ENCODE measurements at places on chromosomes 5 and 9.

DNA sequence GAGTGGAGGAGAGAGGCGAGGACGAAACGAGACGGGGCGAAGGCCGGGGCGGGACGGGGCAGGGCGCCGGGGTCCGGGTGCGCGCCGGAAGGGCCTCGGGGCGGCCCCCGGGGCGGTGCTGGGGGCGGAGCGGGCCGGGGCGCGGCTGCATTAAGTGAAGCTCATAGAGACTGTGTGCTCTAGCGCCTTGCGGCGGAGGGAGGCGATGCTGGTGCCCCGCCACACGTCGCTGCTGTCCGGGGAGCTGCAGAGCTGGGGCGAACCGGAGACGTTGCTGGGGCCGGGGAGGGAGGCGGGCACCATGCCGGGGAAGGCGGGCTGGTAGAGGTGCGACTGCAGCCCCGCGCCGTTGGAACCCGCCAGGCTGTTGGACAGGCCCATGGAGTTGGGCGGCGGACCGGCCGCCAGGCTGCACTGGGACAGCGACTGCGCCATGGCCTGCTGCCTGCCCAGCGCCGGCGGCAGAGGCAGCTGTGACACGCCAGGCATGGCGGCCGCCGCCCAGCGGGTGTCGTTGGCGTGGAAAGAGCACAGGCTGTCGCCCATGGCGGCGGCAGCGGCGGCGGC lies 8.3 kb downstream of the OTP start:
- no peak for DNase-seq

- DNase-seq, result no peak
These were observed 299.6 kb downstream of the FGF10 start for GRCh38 chr5:44089424-44090144.

DNA sequence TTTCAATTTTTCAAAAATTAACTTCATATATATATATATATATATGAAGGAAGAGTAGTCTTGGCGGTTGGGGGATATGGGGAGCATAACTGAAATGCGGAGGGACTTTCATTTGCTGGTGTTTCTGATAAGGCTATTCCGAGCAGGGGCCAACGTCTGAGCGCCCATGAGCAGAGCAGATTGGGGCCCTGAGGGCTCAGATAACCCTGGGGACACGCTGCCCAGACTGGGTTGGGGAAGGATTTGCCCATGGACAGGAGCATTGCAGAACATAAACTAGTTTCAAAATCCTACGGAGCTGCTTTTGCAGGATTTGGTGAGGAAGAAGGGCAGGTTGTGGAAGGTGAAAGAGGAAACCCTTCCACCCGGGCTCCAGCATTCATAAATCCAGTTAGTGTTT lies 240.2 kb downstream of the IRX1 start:
- no peak for DNase-seq

DNA sequence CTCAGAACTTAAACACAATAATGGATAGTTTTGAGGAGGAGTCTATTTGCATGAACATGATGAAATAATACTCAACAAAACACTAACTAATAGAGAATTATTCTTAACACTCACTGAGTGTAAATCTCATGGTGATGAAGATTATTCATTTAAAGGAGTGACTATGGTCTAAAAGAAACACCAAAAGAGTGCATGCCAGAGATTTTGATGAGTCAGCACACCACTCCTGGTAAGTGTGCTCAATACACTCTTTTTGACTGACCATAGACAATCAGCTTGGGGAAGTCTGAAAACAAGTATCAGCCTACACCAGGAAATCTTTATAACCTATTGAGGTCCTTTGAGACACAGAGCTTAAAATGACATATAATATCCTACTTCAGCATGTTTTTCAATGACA lies 6.8 kb upstream of the FST start:
- no peak for DNase-seq

- DNase-seq, result no peak
These were observed 74.5 kb downstream of the MAPKAP1 start for GRCh38 chr9:125632321-125633115.

DNA sequence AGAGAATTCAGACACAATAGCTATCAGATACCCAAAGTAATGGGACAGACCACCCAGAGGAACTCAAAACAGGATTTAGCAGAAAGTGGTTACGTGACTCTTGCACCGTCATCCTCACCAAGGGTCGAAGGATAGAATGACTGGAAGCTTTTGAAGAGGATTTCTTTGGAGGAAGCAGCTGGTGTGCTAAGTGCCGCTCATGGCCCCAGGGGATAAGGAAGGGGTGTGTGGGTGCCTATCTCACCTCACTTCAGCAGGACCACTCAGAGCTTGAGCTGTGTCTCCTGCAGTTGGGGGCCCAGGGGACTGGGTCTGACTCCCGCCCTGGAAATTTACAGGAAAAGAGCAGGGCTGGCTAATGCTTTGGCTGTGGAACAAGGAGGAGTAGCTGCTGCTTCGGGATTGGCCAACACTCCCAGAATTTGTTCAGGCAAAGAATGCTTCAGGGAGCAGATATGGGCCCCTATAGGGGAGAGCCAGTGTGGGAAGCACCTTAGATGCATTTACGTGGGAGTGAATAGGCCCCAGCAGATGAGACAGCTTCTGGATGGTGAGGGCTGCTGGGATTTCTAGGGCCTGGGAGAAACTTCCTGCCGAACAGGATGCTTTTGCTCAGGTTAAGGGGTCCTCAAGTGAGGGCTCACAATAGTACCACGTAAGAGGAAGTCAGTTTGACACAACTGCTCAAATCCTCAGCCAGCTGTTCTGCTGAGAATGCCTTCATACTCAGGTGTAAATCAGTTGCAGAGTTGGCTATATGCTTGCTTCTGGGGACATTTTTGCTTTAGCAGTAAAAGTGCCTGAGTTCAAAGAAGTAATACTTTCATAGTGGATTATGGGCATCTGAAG lies 29.1 kb upstream of the TOMM5 start:
- DNase-seq, result no peak

- DNase-seq, result no peak
These were observed 30.7 kb downstream of the RAI14 start for GRCh38 chr5:34686762-34687268.

DNA sequence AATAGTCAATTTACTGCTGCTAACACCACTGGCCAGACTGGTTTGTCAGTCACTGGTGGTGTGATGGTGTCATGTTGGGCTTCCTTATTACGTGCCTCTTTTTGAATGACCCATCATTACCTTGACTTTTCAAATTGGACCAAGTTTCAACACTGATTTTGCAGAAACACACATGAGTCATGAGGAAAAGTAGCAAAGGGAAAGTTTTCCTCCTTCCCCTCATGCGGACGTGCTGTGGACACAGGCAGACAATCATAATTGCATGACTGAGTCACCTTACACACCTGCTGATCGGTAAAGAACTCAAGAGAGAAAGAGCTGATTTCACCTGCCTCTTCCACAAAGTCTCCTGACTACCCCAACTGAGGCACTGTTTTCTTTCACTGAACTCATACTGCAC lies 324.5 kb downstream of the ARRDC3 start:
- no peak for DNase-seq

DNA sequence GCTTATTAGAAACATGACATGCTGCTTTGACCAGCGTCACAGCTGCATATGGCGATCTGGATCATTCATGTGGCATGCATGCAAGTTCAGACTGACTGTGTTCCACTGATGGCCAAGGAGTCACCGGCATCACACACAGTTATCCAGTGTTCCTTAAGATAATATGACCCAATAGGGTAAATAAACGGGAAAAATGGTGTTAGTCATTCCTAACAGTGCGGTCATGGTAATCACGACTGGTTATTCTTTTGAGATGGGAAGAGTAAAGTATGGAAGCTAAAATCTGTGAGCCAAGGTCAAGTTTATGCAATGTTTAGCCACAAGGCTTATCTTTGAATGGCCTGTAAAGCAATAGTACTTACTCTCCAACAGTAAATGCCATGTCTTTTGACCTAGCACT lies 29.3 kb upstream of the LVRN start:
- no peak for DNase-seq

GRCh38 chr9:83583151-83584014 lies 39.6 kb upstream of the IDNK start:
- DNase-seq, result no peak

- no peak for DNase-seq
These were observed 32.4 kb upstream of the CYFIP2 start for GRCh38 chr5:157233515-157233914.

GRCh38 chr9:135224921-135225541 lies 137.6 kb downstream of the OLFM1 start:
- no peak for DNase-seq

DNA sequence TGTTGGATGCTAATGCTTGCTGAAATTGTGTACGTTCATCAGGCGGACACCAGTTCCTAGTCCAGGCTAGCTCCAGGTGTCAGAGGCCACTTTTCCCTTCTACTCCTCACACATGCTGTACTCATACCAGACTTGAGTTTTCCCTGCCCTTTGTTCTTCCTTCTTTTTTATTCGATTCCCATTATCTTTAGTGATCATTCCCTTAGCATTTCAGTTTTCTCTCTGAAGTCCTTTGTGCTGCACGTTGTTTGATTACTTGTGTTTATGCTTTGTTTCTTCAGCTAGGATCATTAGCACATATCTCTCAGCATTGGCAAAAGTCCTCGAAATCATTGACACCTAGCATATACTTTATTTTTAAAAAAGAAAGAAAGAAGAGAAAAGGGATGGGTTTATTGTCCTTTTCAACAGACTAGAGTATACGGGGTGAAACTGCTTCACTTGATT lies 409 bp upstream of the COX7C start:
- DNase-seq, result no peak

- no peak for DNase-seq
These were observed 67.8 kb downstream of the FGF1 start for GRCh38 chr5:142618130-142618523.

- no peak for DNase-seq
These were observed 11.2 kb upstream of the RIC1 start for GRCh38 chr9:5617749-5618148.

GRCh38 chr9:110244616-110245015 lies 11.7 kb downstream of the TXN start:
- no peak for DNase-seq

DNA sequence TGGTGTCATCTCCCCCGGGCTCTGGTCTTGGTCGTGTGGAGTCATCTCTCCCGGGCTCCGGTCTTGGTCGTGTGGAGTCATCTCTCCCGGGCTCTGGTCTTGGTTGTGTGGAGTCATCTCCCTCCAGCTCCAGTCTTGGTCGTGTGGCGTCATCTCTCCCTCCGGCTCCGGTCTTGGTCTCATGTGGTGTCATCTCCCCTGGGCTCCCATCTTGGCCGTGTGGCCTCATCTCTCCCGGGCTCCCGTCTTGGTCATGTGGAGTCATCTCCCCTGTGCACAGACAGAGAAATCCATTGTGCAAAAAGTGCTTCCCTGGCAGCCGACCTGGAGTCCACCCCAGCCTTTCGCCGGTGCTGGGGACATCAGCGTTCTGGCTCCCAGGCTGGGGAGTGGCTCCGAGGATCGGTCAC lies 91.1 kb upstream of the CACNA1B start:
- DNase-seq, result no peak

DNA sequence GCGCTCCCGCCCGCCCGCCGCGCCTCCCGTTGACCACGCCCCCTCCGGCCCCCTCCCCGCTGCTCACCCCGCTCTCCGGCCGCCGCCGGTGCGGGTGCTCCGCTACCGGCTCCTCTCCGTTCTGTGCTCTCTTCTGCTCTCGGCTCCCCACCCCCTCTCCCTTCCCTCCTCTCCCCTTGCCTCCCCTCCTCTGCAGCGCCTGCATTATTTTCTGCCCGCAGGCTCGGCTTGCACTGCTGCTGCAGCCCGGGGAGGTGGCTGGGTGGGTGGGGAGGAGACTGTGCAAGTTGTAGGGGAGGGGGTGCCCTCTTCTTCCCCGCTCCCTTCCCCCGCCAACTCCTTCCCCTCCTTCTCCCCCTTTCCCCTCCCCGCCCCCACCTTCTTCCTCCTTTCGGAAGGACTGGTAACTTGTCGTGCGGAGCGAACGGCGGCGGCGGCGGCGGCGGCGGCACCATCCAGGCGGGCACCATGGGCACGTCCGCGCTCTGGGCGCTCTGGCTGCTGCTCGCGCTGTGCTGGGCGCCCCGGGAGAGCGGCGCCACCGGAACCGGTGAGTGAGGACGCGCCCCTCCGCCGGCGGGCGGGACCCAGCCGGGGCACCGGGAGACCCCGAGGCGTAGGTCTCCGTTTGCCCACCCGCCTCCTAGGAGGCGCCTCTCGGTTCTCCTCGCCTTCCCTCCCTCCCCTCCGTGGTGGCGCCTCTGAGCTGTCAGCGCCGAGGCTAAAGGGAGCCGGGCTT lies at the start of gene VLDLR:
Gene VLDLR, plus strand, starts transcription at position 66 of the 739 bp plus-strand sequence. Its CDS starts 403 bp downstream, at position 469.
- no peak for DNase-seq

DNA sequence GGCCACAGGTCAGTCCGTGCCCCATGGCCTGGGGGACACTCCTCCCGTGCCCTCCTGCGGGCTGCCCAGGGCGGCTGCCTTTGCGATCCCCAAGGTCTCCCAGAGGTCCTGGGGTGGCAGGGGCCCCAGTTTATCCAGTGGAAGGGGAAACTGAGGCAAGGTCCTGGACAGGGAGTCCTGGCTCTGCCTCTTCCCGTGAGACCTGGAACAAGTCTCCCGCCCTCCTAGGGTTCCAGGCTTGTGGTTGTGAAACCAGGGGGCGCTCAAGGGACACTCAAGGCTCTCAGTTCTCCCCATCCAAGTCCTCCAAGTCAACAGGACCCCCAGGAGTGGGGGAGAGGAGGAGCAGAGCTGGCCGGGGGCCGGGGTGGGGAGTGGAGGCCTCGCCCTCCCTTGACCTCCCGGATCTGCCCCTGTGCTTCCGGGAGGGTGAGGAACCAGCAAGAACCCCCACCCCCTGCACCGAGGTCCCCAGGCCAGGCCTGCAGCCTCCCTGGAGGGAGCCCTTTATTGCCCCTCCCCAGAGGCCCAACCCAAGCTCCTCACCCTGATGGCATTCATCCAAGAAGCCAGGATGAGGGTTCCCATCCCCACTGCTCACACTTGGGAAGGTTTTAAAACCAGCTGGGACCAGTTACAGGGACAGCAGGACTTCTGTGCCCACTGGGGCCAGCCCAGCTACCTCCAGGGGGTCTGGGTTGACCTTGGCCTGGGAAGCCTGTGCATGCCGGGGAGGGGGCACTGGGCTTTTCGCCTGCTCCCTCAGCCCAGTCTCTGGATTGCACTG lies 24.7 kb upstream of the TMEM250 start:
- no peak for DNase-seq

DNA sequence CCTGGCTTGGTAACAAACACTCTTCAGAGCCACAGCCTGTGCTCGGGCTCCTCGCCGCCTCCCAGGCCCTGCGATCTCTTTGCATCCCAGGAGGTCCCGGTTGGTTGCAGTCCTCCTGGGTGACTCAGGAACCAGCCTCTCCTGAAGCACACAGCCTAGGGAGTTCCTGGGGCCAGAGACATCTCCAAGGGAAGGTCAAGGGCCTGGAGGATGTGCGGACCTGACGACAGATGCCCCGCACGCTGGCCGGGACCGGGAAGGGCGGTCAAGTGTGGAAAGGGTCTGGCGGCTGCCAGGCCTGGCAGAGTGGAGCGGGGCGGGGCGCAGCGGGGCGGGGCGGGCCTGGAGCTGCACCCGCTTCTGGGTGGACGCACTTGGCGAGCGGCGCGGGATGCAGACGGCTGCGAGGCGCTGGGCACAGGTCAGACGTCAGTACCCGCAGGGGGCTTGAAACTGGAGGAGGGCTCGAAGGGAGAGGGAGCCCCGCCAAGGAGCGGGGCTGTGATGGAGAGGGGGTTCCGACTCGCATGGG lies 45.0 kb upstream of the PRSS3 start:
- DNase-seq, result no peak

- DNase-seq, result no peak
These were observed 66.4 kb downstream of the RETREG1 start for GRCh38 chr5:16550316-16550952.
